Activated B cell treated with CpG ODN at 0.5 μM for 24 hours (primary cell): ENCODE measurements at places on chromosomes 2 and 18. TPM values are rescaled to one million over a fixed set of nuclear protein-coding genes. Genes with fewer than 3 reads are reported as not detected.

- H3K27ac ChIP-seq = no peak overlapping the region
- no peaks in the 10 kb centered on the region for H3K27me3 ChIP-seq
- no peaks in the 10 kb centered on the region for H3K4me1 ChIP-seq
- H3K36me3 ChIP-seq = no peaks in the 10 kb centered on the region
- H3K4me3 ChIP-seq = no peak overlapping the region
- DNase-seq = no peak
Measured at GRCh38 chr2:149906886-149907285, 319.3 kb upstream of the MMADHC start.

- no peaks in the 10 kb centered on the region for H3K27me3 ChIP-seq
- H3K4me3 ChIP-seq = no peak overlapping the region
- H3K36me3 ChIP-seq = no peaks in the 10 kb centered on the region
- no peak for DNase-seq
- H3K4me1 ChIP-seq = no peaks in the 10 kb centered on the region
Measured at GRCh38 chr2:67008155-67008554, 389.0 kb upstream of the ETAA1 start.

GRCh38 chr2:234463626-234464290 is 33.1 kb downstream of the ARL4C start:
- H3K27ac ChIP-seq = no peak overlapping the region
- no peak for DNase-seq
- H3K4me3 ChIP-seq = no peak overlapping the region
- H3K27me3 ChIP-seq = no peaks in the 10 kb centered on the region

COL4A4 gene
- total RNA-seq = 9.3 and 10.9 TPM in 2 replicates

SKOR2 gene
- total RNA-seq = not detected in 2 replicates

KCNK3 gene
- not detected in 2 replicates for total RNA-seq

CENPA gene
- 0.42 TPM in 2 replicates for total RNA-seq
